ENCODE measurements at places on chromosomes 12 and 14.
A peak's percentile ranks its signal among the peaks of the same experiment; 100 is the strongest.

- DNase-seq: no peak
Observed at GRCh38 chr12:77553976-77554619, 276.6 kb upstream of the NAV3 start.

DNA sequence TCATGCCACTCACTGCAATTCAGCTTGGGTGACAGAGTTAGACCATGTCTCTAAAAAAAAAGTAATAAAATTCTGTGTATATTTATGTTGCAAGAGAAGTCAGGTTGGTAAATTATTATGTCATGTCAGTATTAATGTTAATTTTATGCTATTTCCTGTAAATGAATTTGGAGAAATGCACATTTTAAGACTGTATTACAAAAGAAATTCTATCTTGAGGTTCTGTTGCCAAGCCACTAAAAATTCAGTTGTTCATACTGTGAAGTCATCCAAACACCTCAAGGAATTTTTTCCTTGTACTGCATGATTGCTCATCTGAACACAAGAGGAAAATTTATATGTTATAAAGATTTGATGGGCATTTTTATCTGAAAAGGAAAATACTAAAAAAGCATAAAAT is 23.3 kb upstream of the HMGA2 start:
- DNase-seq: peak; percentile 47

GRCh38 chr14:21066882-21067502 is 3.1 kb upstream of the ARHGEF40 start:
- DNase-seq: no peak

DNA sequence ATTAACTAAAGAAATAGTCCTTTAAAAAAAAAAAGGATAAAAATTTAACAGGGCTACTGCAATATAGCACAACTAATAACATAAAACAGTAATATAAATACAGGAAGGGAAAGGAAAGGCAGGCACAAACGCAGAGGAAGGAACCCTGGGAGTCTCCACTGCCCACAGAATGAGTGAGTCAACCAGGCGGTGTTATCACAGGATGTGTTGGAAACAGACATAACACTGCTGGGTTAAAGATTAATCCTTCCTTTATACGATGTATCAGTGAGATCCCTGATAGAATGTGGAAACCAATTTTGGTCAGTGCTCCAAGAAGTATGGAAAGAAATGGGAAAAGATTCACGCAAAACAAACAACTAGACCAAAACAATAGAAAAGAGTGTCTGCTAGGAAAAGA is 47.9 kb downstream of the FGD6 start:
- DNase-seq: peak; percentile 71

DNA sequence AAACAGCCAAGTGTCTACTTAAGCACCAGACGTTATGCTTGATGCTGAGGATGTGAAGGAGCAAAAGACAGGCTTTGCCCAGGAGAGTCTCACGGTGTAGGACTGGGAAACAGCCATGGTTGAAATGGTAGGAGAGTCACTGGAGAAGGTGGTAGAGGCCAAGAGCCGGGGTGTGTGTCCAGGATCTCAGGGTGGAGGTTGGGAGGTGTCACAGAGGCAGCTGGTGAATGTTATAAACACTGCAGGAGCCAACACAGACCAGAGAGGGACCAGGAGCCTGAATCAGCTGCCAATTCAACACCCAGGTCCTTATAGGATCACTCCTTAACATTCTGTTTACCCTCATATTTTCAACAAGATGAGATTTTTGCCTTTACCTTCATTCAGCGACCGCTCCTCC is 7.5 kb downstream of the NID2 start:
- DNase-seq: no peak

DNA sequence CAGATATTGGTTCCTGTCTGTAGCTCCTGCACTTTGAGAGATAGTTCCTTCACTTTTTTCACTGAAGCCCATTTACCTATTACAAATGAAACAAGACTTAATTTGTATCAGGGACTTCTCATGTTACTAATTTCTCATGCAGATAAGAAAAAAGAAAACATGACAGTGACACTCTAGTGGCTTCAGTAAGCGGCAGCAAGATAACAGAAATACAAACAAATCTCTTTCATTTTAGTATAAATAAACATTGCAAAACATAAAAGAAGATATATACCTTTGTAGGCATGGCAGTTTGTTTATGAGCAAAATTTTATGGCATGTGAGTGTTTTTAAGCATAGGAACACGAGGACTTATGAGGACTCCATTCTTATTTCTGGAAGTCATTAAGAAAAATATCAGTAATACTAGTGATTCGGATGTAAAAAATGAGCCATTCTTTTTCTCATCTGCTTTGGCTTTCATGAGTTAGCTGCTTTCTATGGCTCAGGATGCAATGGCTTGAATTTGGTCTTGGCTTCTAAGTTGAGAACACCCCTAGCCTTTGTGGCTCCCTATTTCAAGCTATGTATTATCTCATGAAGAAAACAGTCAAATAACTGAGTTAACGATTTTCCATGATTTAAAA is 310.1 kb upstream of the RGS6 start:
- peak; percentile 30 for DNase-seq

DNA sequence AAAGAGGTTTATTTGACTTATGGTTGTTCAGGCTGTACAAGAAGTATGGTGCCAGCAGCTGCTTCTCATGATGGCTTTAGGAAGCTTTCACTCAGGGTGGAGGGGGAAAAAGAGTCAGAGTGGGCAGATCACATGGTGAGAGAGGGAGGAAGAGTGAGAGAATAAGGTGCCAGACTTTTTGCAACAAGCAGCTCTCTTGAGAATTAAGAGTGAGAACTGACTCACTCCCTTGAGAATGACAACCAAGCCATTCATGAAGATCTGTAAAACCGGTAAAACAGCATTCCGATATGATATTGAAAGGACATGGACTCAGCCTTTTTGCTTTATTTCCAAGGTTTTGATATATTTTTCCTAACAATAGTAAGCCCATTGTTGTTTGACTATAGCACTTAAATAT is 501.2 kb downstream of the GALC start:
- DNase-seq: no peak

- DNase-seq: no peak
Observed at GRCh38 chr14:49546766-49547165, 39.4 kb downstream of the RPS29 start.

GRCh38 chr12:68290126-68290525 is 36.7 kb upstream of the IL22 start:
- no peak for DNase-seq

DNA sequence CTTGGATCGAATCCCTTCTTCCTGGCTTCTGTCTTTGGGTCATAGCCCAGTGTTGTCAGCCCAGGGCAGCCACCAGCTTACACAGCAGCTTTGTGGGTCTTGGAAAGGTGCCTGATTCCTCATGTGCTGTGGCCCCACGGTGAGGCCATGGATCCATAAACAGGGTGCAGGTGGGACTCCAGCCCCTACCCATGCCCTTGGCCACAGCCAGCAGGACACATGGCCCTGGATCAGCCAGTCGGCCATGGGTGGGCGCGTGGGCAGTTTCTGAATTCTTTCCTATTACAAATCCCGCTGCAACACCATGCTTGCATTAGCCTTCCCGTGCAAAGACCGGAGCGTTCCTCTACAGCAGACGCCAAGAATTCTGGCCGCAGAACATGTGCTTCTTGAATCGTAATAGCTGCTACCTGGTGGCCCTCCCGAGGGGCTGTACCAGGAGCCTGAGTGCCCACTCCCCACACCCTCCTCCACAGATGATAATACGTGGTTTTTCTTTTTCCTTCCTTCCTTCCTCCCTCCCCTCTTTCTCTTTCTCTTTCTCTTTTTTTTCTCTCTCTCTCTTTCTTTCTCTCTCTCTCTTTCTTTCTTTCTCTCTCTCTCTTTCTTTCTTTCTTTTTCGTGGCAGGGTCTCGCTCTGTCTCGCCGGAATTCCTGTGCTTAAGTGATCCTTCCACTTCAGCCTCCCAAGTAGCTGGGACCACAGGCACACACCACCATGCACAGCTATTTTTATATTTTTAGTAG is 2.9 kb upstream of the MMP17 start:
- DNase-seq: no peak

DNA sequence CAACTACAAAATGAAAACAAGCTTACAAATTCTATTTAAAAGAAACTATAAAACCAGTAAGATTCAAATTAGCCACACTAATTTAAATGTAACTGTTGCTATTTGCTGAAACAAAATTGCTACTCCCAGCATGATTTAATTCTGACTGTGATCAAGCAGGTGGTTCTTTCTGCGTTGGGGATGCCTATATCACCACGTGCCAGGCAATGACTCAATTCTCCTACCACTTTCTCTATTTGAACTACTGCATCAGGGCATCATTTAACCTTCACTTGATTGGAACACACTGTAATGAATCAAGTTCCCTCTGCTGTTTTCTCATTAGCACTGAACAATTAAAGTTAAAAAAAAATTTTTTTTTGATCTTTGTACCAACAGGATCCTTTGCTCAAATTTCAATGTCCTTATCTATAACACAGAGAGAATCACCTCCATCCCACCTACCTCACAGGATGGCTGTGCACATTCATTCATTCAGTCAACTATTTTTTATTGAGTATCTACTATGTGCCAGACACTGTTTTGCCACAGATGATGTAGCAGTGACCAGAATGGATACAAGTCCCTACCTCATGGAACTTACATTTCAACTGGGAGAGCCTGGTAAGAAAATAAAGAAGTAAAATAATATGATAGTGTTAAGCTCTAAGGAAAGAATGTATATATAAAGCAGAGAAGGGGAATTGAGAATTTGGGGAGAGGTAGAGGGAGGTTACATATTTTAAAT is 8.0 kb upstream of the ACTN1 start:
- DNase-seq: no peak

GRCh38 chr12:96204381-96204780 is 10.2 kb downstream of the ELK3 start:
- no peak for DNase-seq

DNA sequence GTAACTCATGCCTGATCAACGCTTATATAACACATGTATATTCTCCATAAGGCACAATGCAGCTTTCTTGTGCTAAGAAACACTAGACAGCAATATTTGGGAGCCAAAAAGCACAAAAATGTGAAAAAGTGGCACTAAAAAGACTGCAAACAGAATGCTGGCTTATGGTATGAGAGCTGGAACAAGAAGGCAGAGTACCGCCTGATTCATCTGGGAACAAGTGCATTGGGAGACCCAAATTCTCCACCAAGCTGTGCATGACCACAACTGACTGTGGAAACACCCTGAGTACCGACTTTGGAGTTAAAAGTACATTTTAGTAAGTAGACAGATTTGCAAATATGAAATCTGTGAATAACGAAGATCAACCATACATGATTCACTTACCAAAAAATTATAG is 25.1 kb downstream of the E2F7 start:
- no peak for DNase-seq

GRCh38 chr12:95989504-95990123 is 6.5 kb downstream of the HAL start:
- DNase-seq: no peak

DNA sequence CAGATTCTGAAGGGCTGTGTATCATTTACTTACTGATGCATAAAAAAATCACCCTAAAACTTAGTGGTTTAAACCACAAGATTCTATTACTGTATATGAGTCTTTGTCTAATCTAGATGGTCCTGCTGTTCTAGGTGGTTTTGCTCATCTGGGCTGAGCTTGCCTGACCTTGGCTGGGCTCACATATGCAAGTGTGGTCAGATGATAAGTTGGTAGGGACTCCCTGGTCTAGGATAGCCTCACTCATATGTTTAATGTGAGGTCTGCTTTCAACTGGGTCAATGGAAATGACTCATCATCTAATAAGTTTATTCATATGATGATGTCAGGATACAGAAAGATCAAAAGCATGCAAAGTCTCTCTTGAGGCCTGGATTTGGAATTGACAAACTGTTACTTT is 887.8 kb downstream of the TRHDE start:
- no peak for DNase-seq

DNA sequence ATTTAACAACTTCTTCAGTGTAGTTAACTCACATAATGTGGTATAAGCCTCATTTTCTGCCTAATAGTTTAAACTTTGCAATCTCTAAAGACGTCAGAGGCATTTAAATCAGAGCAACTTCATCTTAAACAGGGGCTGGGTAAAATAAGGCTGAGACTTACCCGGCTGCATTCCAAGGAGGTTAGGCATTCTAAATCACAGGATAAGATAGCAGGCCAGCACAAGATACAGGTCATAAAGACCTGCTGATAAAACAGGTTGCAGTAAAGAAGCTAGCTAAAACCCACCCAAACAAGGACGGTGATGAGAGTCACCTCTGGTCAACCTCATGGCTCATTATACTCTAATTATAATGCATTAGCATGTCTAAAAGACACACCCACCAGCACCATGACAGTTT is 115.6 kb upstream of the PKP2 start:
- DNase-seq: no peak

- no peak for DNase-seq
Observed at GRCh38 chr12:47941871-47942613, 21.4 kb upstream of the TMEM106C start.

DNA sequence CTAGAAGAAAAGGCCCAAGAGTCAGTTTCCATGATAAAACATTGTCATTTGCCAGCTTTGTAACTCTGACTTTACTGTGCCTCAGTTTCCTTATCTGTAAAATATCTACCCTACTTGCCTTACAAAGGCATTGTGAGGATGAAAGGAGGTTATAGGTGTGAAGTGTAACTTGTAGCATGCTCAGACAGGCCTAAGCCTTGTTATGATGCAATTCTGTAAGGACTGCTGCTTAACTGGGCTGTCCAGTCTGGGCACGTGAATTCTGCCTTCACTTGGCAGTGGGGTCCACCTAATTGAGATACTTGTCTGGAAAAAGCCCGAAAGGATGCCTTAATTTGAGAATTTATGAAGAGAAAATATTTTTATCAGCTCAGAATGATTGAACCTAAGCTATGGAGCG is 114.5 kb upstream of the DYRK2 start:
- no peak for DNase-seq

- DNase-seq: no peak
Observed at GRCh38 chr12:13976880-13977279, 4.5 kb downstream of the GRIN2B start.

Data from fibroblast of skin of scalp (primary cell).